Aorta (tissue), 5 donors: ENCODE measurements at places on chromosomes 12 and 14.

- DNase-seq: no peak
These were observed 12.8 kb downstream of the TUNAR start for GRCh38 chr14:95889236-95889979.

- DNase-seq: no peak
These were observed 14.5 kb upstream of the LLPH start for GRCh38 chr12:66144791-66145754.

- no peak for DNase-seq
These were observed 99.6 kb downstream of the SLC25A47 start for GRCh38 chr14:100422556-100423316.

- peak; percentile 83 for DNase-seq
These were observed 633 bp downstream of the STX2 start for GRCh38 chr12:130838284-130838950.

- no peak for DNase-seq
These were observed 70.0 kb downstream of the KIF21A start for GRCh38 chr12:39372929-39373328.

- no peak for DNase-seq
These were observed 228.0 kb upstream of the RGS6 start for GRCh38 chr14:71704210-71704609.

GRCh38 chr12:62604871-62605270 is 138.2 kb downstream of the MON2 start:
- no peak for DNase-seq

- DNase-seq: no peak
These were observed 22.8 kb downstream of the COX8C start for GRCh38 chr14:93369713-93370266.

DNA sequence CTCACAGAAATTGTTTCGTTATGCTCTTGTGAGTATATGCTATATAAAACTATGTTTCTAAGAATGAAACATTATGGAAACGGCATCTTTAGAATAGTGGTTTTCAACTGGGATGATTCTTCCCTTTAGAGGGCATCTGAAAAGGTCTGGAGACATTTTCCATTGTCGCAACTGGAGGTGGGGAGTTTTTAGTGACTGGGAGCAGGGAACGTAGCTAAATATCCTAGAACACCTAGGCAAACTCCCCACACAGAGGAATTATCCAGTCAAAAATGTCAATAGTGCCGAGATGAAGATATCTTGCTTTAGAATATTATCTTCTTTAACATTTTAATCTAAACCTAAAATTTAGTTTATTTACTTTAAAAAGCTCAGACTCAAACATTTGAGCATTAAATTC is 486.1 kb upstream of the FOXG1 start:
- DNase-seq: no peak

DNA sequence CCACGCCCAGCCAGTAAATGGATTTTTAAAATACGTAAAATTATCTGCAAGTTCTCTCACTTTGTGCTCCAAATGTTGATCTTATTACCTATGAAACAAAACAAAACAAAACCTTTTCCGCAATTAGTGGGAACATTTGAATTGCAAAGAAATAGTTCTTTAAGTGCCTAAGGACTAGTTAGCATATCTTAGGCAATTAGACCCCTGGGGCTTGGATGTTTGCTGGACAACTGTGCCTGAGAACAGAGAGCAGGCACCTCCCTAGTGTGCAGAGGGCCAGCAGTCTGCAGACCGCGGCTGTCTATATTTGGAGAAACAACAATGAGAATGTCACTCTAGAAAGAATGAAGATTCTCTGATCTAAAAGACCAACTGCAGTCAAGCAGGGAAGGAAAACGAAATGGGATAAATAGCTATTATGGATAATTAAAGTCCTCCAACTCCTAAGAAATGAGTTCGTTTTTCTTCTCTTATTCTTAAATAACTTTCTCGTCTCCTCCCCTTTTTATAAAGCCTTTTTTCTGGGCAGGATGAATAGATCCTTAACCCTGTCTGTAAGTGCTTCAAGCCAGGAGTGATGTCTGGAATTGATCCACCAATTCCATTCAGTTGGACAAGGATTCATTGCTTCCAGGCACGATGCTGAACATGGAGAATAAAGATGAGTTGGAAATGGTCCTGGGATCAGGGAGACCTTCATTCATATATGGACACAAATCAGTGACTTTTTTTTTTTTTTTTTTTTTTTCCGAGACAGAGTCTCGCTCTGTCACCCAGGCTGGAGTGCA is 16.2 kb downstream of the SLC17A8 start:
- DNase-seq: no peak

DNA sequence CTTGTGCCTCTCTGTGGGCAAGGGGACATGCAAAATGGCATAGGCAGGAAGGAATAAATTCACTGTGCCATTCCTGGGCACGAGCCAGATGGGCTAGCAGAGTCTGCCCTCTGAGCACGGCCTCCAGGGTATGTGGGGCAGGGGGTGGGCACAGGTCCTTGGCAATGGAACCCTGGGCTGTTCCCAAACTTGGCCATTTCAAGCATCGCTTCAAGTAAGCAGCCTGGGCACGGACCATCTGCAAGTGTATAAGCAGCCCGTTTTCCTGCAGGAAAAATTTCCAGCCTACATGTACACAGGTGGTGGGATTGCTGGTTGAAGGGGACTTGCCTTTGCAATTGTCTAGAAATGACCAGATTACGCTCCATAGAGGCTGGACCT is 40.3 kb downstream of the CCDC85C start:
- DNase-seq: no peak

DNA sequence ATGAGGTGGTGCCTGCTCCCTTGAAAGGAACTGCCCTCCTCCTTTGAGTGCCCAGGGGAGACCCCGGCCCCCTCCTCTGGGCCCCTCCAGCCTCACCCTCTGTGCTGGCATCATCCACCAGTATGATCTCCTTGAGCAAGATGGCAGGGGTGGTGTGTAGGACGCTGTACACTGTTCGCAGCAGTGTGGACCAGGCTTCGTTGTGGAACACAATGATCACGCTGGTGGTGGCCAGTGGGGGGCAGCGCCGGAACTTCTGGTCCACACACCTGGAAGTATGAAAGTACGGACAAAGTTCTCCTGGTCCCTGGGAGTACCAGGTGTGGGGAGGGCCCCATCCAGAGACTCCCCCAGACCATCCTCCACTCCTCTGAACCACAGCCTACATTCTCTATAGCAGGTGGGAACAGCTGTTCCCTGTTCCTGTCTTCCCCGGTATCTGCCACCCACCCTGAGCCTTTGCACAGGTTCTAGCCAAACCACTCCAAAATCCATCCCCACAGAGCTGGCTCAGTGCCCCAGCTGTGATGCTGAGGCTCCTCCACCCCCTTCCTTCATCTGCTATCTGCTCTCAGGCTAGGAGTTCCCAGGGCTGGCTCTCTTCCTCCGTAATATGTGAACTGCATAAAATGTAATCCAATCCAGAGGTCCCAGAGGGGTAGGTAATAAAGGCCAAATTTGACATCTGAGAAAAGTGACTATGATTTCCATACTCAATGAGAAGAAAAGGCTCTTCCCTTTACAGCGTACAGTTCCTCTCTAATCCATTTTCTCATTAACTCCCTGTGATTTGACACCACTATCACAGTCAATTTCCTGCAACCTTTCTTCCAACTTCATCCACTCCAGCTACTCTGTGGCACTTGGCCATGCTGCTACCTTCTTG is 13.9 kb downstream of the GALNT6 start:
- no peak for DNase-seq

GRCh38 chr14:99541677-99542470 is 60.7 kb downstream of the CCNK start:
- DNase-seq: no peak

GRCh38 chr12:20142956-20143355 is 225.4 kb upstream of the PDE3A start:
- DNase-seq: no peak

DNA sequence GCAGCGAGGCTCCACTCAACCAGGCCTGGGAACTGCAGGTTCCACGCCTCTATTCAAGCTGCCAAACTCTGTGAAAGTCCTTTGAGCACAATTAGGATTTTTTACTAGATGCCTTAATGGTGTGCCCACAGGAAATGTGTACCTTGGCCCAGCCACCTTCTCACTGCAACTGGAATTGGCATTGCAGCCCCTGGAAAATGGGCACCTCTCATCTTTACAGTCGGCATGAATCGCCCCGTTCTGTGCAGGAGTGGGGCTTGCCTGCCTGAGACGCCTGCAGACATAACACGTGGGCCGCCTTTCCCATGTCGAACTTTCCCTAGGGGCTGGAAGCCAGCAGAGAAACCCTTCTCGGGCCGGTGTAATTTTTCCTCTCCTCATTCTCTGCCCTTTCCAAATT is 42.0 kb upstream of the ELK3 start:
- DNase-seq: no peak

DNA sequence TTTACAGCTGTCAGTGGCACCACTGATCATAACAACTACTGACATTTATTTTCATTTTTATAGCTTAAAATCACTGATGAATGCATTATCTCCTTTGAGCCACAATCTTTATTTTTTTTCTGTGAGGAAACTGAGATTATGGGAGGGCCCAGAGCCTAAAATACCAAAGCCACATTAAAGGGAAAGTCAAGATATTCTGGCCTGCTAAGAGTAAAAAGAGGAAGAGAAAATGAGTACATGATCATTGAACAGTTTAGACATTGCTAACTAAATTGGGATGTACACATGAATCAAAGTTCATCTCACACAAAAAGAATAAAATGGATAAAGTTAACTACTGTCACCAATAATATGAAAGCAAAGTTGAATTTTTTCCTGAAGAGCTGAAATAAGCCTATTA is 170.5 kb upstream of the GARIN2 start:
- no peak for DNase-seq

DNA sequence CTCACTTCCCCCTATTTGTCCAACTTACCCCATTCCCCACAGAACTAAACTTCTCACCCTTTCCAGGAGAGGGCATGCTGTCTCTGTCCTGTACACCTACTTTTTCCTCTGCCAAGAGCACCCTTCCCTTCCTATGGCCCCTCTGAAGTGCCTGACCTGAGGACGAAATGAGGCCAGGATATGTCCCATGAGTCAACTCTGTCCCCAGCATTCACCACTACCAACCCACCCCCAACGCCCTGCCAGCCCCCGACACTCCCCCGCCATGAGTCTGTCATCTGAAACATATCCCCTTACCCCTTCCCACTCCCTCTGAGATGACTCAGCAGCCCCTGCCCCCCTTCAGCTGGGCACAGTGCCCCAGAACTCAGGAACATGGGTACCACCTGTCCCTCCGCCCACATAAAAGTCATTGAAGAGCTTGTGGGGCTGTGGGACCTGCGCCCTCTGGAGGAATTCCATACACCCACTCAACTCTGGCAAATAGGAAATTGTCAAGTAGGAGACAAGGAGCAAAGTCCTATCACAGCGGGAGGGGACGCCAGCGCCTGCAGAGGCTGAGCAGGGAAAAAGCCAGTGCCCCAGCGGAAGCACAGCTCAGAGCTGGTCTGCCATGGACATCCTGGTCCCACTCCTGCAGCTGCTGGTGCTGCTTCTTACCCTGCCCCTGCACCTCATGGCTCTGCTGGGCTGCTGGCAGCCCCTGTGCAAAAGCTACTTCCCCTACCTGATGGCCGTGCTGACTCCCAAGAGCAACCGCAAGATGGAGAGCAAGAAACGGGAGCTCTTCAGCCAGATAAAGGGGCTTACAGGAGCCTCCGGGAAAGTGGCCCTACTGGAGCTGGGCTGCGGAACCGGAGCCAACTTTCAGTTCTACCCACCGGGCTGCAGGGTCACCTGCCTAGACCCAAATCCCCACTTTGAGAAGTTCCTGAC is 26.3 kb downstream of the ITGA7 start:
- peak; percentile 78 for DNase-seq

- no peak for DNase-seq
These were observed 38.4 kb downstream of the PARP11 start for GRCh38 chr12:3834774-3835173.

GRCh38 chr14:97848317-97848980 is 1051.3 kb downstream of the VRK1 start:
- no peak for DNase-seq

DNA sequence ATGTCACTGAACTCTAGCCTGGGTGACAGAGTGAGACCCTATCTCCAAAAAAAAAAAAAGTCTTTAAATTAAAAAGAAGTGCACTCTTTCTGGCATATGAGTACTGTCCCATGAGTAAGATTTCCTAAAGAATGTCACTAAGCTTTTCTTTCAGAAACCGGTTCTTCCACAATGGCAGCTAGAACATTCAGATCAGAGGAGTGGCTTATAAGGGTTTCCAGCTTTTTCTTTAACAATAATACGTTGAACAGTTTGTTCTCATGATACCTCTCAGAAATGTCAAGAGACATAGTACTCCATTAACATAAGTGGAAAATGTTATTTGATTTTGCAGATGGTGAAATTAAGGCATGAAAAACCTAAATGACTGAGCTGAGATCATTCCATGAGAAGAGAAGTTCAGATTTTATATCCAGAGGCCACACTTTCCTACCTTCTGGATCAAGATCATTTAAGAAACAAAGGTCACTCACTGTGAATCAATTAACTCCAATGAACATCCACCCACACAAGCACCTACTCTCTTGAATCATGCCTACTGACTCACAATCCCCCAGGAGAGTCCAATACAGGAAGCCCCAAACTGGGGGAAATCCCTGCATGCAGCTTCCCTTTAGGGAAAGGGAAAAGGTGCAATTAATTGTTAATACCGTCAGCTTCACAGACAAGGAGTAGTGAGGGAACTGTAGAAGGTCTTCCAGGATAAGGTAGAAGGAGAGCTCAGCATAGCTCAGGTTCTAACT is 86.9 kb downstream of the SPTSSA start:
- no peak for DNase-seq

DNA sequence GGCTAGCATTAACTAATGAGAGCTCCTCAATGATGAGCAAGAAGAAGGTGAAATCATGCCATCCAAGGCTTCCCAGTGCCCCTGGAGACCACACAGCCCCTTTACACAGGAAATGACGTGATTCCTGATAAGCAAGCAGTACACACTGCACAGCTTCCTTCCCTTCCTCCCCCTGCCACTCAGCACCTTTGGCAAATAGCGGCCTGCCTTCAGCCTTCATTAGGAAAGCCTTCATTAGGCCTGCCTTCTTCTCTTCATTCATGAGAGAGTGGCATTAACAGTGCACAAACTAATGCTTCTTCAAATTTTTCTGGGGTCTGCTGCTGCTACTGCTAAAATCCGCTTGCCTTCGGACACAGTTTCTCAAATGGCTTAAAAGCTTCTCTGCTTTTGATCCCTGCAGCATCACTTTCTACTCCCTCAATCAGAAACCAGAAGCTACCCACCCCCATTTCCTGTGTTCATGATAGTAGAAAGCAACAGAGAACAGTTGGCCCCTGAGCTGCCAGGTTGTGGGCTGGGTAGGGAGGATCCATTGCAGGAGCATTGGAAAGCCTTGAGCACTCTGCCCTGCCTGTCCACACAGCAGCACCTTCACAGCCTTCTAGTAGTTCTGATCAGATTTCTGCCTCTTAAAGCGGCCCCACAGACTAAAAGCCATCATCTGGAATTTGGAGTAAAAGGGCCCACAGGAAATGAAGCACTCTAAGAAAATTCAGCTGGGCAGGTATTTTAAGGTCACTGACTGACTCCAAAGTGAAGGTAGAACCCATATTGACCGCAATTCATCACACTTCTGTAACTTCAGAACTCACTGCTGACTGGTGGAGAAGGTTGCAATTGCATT is 103.8 kb upstream of the ETV6 start:
- no peak for DNase-seq

DNA sequence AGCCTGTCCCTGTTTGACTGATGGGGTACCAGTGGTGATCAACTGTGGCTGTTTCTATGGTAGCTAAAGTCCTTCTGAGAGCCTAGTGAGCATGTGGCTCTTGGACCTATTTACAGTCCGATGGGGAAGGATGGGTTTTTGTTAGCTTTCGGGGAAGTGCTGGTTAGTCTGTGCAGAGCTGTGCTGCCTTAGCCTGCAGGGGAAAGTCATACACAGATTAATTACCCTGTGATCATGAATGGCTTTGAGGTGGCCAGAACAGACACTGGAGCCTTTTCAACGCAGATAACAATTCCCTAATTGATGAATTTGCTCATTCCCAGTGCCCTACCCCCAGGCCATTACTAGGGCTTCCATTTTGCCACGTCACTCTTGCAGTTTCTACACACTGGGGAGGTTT is 99.7 kb downstream of the WSCD2 start:
- DNase-seq: no peak
